ENCODE measurements at places on chromosomes 6 and 20.

- no peak for DNase-seq
Observed at GRCh38 chr6:43521836-43522235, 4.9 kb downstream of the POLR1C start.

DNA sequence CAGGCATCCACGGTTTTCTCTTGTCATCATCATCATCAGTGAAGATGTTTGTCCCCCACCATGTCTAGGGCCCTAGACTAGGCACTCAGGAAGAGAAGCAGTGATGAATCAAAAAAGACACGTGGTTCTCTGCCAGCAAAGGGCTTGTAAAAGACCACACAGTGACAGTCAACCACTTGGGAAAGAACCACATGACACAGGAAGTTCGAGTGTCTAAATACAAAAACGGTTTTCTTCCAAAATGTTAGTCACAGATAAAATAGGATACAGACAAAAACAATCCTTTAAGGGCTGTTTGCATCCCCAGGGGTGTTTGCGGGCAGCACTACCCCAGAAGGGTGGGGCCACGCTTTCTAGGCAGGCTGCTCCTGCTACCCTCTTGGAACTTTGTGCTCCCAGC is 356.8 kb upstream of the AGPAT4 start:
- DNase-seq: no peak

DNA sequence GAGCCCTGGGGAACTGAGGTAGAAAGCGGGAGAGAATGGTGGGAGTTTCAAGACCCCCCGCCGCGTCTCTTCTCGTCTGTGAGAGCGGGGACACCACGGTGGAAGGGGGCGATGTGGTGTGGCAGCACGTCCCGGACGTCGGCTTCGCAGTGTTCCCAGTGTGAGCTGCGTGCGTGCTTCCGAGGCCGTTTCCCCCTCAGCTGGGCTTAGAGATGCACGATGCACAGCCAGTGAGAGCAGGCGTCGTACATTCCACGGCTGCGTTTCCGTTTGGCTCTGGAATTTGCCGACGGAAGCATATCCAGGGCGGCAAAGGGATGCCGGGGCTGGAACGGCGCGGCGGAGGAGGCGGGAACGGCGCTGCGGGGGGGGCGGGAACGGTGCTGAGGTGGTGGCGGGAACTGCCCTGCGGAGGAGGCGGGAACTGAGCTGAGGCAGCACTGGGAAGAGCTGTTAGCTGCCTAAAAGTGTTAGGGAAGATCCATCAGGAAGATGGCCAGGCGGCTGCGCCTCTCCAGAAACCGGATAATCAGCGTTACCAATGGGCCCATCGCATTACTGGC is 37.7 kb downstream of the KIF25 start:
- DNase-seq: no peak

DNA sequence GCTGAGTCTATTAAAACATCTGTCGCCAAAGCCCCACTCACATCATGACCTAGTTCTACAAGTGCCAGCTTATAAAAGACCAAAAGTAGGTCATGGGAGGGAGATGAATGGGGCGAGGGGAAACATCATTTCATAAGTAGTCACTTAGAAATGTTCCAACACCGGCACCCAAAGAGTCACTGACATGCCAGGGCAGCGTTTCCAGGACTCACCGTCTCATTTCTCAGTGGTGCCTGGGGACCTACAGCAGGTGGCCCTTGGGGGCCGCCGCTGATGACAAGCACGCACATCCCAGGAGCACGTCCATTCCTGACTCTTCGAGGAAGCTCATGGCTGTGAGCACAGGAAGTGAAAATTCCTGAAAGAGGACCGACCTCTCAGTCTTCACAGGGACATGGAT is 260.4 kb downstream of the CDH4 start:
- no peak for DNase-seq

DNA sequence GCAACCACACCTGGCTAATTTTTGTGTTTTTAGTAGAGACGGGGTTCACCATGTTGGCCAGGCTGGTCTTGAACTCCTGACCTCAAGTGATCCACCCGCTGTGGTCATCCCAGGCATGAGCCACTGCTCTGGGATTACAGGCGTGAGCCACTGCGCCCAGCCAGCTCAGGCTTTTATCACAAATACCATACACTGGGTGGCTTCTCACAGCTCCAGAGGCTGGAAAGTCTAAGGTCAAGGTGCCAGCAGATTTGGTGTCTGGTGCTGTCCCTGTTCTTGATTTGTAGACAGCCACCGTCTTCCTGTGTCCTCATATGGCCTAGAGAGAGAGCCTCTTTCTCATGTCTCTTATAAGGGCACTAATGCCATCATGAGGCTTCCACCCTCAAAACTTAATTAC is 25.9 kb downstream of the SHLD1 start:
- no peak for DNase-seq

DNA sequence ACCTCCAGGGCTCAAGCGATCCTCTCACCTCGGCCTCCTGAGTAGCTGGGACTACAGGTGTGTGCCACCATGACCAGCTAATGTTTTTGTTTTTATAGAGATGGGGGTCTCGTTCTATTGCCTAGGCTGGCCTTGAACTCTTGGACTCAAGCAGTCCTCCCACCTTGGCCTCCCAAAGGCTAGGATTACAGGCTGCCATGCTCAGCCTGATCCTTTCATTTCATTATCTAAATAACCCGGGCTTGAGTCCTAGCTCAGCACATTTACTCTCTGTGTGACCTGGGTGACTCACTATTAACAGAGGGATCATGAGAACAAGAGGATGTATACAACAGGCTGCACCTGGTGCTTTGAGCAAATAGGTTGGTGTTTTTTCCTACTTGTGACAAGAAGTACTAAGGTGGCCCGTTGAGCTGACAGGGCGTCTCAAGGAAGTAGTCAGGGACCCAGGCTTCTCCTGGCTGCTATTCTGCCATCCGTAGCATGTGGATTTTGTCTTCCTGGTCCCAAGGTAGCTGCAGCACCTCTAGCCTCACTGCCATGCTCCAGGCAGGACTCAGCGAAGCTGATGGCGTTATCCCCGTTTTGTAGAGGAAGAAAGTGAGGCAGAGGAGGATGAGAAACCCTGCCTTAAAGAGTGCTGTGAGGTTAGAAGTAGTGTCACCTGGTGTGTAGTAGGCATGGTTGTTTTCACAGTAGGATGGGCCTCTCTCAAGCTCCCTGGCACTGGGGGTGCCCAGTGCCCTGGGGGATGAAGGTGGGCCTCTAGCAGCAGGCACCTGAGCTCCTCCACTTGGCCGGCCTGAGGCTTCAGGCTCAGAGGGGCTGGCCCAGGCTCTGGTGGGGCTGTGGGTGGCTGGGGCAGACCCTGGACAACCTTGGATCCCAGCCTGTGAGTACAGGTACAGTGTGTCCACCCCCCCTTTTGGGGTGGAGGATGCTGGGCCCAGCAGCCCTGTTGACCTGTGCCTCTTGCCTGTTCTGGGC is 62.4 kb downstream of the ADNP start:
- DNase-seq: no peak

- DNase-seq: no peak
Observed at GRCh38 chr20:48841196-48841874, 13.5 kb upstream of the PREX1 start.

GRCh38 chr20:62310757-62311121 is 7.9 kb downstream of the ADRM1 start:
- no peak for DNase-seq

- peak; percentile 37 for DNase-seq
Observed at GRCh38 chr20:22905658-22906057, 129.5 kb upstream of the SSTR4 start.
